ENCODE measurements at places on chromosomes 7 and 10.

- no peak for DNase-seq
Observed at GRCh38 chr10:31749981-31750840, 178.4 kb downstream of the ARHGAP12 start.

GRCh38 chr7:79287981-79288380 lies 165.5 kb downstream of the MAGI2 start:
- DNase-seq = no peak

GRCh38 chr10:95408148-95408960 lies 117.6 kb upstream of the PDLIM1 start:
- no peak for DNase-seq

- DNase-seq = no peak
Observed at GRCh38 chr10:51867956-51868355, 168.6 kb upstream of the CSTF2T start.

GRCh38 chr7:106895246-106895864 lies 30.3 kb downstream of the PIK3CG start:
- DNase-seq = no peak

DNA sequence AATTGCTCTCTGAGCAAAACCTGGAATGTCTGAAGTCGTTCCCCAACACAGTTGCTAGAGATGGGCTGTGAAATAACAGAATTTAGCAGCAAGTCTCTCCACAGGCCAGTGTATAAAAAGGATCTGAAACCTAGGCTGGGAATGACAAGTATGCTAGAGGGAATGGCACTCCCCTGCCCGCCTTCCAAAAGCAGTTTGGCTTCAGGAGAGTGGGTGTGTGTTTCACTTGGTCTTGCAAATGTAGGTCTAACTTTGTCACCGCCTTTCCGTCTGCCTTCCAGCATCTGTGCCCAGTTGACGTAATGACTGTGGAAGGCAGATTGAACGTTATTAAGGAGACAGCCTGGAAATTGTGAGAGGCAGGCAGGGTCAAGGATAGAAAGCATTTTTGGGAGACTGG lies 18.0 kb upstream of the MTURN start:
- DNase-seq = no peak

GRCh38 chr10:653991-654646 lies 35.3 kb downstream of the DIP2C start:
- DNase-seq = no peak

- no peak for DNase-seq
Observed at GRCh38 chr7:35289376-35289775, 35.5 kb upstream of the TBX20 start.

- no peak for DNase-seq
Observed at GRCh38 chr7:55531536-55531935, 40.8 kb downstream of the VOPP1 start.

GRCh38 chr10:64574371-64574770 lies 1053.2 kb downstream of the REEP3 start:
- no peak for DNase-seq

GRCh38 chr7:115782696-115783490 lies 247.7 kb downstream of the TFEC start:
- DNase-seq = no peak

- no peak for DNase-seq
Observed at GRCh38 chr10:103202319-103202718, 9.2 kb upstream of the NT5C2 start.

DNA sequence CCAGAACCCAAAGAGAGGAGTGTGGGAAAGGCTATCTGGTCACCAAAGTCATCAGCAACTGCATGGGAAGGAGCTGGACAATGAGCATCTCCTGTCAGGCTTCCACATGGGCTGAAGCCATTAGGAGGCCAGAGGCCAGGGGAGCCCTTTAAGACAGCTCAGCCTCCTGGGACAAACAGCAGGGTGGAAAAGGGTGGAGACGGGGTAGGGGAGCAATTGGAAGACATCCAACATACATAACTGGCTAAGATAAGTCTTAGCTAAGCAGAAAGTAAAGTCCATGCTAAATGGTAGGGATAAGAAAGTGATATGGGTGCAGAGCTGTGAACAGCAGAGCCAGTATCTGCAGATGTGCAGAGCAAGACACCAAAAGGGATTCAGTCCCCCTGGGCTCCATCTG lies 1.5 kb upstream of the OAT start:
- DNase-seq = no peak

DNA sequence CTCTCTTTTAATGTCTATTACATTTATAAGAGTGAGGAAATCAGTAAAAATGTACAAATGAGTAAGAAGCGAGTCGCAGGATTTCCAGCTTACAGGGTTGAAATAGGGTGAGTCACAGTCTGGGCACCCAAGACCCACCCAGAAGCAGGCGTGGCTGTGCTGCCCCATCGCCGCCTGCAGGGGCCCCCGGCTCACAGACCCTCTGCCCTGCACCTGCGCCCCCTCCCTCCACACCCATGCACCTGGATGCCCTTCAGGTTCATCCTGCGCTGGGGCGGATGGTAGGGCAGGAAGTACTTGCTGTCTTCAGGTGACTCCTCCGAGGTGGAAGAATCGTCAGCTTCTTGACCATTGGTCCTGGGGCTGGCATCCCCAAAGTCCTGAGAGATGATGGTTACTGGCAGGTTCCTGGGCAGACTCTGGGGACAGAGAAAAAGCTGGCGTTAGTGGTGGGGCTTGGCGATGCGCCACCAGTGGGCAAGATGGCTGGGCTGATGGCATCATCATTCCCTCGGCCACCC lies 90.2 kb upstream of the GNA12 start:
- no peak for DNase-seq

DNA sequence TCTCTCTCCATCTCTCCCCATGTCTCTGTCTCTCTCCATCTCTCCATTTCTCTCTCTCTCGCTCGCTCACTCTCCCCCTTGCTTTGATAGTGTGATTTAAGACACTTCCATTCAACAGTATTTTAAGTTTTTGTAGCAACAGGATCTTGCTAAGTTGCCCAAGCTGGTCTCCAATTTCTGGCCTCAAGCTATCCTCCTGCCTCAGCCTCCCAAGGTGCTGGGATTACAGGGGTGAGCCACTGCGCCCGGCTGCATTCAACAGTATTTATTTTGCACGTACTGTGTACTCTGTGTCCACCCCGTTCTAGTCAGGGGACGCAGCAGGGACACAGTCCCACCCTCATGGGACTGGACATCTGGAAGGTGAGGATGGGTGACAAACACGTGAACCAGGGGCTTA lies 14.4 kb upstream of the PDGFA start:
- no peak for DNase-seq

- DNase-seq = peak; percentile 63
Observed at GRCh38 chr10:451021-451471, 238.4 kb downstream of the DIP2C start.

DNA sequence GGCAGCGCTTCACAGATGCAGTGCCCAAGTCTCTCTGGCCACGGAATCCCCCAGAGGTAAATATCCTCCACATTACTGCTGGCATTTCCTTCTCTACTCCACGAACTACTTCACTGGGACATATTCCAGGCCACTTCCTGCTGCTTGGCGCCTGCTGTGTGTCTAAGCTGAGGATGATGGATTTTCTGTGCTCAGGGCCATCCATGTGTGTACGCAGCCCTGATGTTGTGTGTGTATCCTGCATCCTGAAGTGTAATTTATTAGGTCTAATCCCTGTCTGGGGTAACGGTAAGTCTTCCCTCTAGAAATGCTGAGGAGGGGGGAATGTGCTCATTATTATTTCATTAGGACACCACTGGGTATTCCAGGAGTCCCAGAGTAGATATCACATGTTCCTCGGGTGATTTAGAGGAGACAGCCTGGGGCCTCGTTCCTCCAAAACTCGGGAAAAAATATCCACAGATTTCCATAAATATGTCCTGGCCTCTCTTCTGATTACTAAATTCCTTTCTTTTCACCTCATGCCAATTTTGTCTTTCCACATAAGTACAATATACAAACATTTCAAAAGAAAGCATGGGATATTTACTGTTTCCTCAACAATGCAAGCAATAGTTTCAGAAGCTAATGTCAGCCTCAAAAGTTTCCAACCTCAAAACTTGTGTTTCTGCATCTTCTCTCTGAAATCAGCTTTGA lies 25.5 kb upstream of the HABP2 start:
- no peak for DNase-seq

DNA sequence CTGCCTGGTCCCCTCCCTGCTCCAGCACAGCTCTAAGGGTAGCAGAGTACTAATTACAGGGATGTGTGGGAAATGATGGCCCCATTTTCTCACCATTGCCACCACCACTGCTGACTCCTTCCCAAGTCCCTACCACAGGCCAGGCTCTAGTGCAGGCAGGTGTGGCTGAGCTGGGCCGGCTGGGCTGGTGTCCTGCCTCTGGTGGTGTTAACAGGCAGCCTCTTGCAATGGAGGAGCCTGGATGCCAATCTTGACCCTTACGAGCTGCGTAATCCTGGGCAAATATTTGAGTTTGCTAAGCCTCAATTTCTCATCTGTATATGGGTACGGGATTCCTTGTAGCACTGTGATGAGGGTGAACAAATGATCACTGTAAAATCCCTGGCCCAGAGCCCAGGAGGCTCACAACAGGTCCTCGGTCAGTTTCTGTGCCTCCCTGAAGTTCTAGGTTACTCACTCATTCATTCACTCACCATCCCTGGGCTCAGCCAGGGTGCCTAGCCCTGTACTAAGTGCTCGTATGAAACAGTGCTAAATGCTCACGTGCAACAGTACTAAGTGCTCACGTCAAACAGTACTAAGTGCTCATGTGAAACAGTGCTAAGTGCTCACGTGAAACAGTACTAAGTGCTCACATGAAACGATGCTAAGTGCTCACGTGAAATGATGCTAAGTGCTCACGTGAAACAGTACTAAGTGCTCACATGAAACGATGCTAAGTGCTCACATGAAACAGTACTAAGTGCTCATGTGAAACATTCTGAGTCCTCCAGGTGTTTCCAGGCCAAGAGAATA lies 2.3 kb upstream of the FZD9 start:
- DNase-seq = no peak

DNA sequence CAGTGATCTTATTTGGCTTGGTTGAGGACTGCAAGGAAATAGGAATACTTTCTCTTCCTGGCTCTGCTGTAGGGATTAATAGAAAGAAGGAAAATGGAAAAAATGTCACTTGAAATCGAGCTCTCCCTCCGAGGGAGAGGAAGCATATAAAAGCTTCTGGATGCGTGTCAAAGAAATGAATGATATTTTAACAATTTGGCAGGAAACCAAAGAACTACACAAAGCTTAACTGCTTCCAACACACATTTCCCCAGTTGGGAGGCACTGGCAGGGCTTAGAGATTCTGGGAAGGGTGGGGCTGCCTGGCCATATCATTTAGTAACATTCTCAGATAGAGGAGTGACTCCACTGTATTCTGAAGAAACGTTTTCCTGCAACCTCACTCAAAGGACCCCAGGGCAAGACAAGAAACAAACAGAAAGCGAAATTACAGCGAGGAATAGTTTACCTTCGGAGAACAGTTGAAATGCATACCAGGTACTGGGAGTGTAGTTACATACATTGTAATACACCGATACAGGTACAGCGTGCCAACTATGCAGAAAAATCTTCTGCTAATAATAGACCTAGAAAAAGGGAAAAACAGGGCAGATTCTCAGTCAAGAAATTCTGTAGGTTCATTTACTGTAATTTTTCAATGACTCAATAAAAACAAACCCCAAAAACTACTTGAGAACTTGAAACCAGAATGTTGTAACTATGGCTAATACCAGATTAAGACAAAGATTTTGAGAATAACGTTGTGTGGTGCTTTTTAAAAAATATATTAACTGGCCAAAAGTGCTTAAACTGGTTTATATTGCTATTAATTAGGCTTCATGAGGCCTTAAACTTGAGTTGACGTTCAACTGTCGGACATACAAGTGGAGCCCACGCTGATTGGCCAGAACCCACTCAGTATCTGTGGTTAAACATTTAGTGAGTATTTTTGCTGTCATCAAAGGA lies 75.7 kb upstream of the ASAH2 start:
- no peak for DNase-seq

- DNase-seq = no peak
Observed at GRCh38 chr7:16753932-16754855, 639 bp downstream of the TSPAN13 start.

- no peak for DNase-seq
Observed at GRCh38 chr10:49295297-49295696, 3.7 kb upstream of the C10orf71 start.

- DNase-seq = no peak
Observed at GRCh38 chr7:135337977-135338550, 104.4 kb downstream of the STRA8 start.

- no peak for DNase-seq
Observed at GRCh38 chr10:103533827-103534226, 40.3 kb downstream of the NEURL1 start.

DNA sequence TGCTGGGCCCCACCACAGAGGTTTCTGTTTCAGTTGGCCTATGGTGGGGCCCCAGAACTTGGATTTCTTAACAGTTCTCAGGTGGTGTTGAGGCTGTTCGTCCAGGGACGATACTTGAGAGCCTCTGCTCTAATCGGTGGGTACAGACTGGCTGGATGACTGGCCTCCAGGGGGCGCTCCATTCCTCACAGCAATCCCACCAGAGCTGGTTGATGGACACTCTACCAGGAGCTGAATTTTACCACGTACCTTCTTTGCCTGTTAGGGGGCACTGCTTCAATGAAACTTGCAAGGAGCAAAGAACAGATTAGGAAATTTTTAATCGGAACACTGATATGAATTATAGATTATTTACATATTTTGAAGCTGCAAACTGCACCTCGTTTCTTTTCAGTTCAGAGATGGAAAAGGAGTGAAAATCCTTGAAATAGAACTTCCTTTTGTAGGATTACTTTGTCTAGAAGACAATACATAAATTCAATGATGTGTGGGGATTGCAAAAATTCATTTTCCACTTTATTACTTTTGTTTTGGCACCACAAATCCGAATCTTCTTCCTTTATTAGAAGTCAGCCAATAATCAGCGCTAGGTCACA lies 44.8 kb downstream of the KBTBD2 start:
- DNase-seq = peak; percentile 44

DNA sequence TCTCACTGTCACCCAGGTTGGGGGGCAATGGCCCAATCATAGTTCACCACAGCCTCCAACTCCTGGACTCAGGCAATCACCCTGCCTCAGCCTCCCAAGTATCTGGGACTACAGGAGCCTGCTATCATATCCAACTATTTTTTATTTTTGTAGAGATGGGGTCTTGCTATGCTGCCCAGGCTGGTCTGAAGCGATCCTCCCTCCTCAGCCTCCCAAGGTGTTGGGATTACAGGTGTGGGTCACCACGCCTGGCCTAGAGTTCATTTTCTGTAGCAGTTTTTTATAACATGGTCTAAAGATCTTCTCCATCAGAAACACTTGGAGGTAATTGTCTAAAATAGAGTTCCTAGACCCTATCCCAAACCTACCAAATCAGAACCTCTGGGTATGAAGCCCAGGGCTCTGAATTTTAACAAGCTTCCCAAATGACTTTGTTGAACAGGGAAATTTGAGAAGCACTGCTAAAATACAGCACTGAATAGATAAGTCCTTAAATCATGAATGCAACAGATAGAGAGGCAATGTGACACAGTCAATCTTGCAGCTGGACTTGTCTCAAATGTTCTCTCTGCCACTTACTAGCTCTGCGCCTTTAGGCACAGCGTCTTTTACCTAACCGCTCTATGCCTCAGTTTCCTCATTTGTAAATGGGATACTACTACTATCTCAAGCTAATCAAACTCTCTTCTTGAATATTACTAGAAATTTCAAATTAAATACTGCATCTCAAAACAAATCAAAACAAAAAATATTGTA lies 63.7 kb downstream of the CYTH3 start:
- no peak for DNase-seq

DNA sequence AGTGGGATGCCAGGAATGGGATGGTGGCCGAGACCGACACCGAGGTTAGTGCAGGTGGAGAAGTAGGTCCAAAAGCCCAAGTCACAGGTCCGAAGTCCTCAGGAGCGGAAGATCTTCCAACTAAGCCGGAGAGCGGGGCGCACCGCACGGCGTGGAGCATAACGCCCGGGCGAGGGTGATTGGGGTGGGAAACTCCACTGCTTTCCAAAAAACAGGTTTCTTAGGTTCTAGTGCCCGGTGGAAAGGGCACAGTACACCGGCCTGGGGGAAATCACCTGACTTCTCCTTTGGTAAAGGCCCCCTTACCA lies 11.4 kb upstream of the SPAG6 start:
- DNase-seq = no peak
